Tongue (tissue), 3 donors: ENCODE measurements at places on chromosomes 16 and 17. TPM values are rescaled to one million over a fixed set of nuclear protein-coding genes. Genes with fewer than 3 reads are reported as not detected.

- no peak for DNase-seq
Observed at GRCh38 chr17:72119077-72119872, 1.5 kb upstream of the SOX9 start.

EVI2A gene
- total RNA-seq = 1.4 TPM

NDUFAB1 gene
- 106 TPM for total RNA-seq

TMEM98 gene
- 47.8 TPM for total RNA-seq

DNA sequence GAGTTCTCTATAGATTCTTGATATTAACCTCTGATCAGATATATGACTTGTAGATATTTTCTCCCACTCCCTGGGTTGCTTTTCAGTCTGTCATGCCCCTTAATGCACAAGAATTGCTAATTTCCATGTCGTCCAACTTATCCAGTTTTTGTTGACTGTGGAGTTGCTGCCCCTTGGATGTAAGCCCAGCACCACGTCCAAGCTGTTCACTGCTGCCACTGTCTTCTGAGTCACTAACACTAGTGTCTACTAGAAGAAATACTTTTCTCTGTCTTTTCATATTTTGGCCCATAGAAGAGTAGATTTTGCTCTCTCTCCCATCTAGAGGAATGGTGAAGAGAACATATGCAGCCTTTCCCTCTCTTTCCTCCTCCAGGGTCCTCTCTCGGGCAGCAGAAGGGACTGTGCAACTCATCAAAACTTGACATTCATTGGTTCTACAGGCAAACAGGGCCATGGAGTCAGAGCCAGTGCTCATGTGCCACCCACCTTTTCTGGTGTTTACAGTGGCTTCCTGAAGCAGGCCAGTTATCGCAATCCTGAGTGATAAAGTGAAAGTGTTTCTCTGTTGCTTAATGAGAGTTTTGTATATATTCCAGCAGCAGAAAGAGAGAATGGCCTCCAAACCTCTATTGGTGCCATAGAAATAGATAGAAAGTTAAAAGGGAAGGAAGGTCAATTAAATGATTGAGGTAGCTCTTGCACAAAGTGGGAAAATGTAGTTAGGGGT is 22.6 kb upstream of the PMP22 start:
- no peak for DNase-seq
